Non-pigmented ciliary epithelial cell (primary cell): ENCODE measurements at places on chromosomes 16 and 17.
A peak's percentile ranks its signal among the peaks of the same experiment; 100 is the strongest.

GRCh38 chr17:67685351-67685750 lies 32.4 kb upstream of the NOL11 start:
- no peak for DNase-seq

DNA sequence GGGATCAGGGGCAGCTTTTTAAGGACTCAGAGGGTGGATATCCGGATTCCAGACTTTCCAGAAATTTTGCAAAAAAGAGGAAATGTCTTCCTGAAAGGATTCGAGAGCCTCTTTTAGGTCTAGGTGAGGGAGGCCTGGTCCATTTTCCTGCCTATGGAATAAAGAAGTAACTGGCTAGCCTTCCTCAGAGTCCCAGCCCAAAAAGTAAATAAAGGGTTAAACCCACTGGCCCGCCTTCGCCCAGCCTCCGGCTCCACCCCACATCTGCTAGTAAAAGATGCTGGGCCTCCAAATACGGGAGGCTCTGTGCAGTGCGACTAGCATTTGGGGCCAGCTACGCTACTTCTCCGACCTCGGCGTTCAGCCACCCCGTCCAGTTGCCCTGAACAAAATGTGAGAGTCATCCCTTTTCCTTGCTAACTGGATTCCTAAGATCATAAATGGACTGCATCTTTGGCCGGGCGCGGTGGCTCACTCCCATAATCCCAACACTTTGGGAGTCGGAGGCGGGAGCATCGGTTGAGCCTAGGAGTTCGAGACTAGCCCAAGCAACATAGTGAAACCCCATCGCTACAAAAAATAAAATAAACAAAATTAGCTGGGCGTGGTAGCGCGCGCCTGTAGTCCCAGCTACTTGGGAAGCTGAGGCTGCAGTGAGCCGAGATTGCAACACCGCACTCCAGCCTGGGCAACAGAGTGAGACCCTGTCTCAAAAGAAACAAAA lies 824 bp upstream of the MPP2 start:
- no peak for DNase-seq

DNA sequence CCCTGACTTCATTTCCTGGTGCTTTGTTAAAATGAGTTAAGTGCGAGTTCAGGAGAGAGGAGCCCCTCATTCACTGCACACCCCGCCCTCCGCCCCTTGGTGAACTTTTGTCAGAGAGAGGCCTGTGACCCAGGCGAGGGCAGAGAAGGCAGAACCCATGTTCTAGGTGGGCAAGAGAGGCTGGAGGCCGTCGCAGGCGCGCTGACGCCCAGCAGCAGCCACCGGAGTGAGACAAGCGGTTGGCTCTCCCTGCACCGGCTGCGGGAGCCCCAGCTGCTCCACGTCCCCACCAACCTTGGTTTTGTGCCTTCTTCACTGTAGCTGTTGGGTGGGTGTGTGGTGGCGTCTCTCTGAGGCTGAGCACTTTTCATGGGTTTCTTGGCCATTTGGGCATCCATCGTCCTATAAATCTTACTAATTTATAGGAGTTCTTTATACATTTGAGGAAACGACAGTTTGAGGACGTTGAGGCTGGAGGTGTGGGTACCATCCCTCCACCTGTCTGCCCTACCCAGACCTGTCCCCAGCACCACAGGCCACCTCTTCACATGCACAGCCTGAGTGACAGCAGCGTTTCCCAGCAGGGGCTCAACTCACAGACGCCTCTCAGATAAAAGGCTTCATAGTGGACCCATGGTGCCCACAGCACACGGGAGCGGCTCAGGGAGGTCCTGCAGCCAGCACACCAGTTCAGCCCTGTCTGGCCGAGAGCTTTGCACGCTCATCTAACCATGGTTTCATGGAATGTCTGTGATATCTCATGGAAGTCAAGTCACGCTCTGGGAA lies 45.2 kb upstream of the CBFA2T3 start:
- DNase-seq = no peak

DNA sequence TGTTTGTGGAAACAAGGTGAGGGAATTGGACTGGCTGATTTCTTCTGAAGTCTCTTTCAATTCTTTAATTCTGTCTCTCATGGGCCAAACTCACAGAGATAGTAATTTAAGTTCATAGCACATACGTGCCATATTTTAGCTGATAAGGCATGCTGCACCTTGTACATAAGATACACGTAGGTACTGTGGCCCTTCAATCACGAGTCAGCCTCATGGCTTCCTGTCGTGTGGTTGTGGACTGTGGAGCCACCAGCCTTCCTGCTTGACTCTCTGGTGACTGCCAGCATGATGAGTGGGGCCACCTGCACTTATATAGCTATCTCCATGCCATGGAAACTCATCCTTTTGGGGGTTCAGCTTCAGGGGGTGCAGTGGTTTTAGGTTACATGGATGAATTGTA lies 25.1 kb downstream of the KSR1 start:
- no peak for DNase-seq

- DNase-seq = no peak
Measured at GRCh38 chr17:46776298-46777005, 42.0 kb downstream of the WNT3 start.

GRCh38 chr17:37848690-37849616 lies 75.3 kb upstream of the TBC1D3K start:
- peak; percentile 36 for DNase-seq

- no peak for DNase-seq
Measured at GRCh38 chr17:37344519-37344918, 31.3 kb upstream of the C17orf78 start.
